ENCODE measurements at places on chromosomes 13 and 19.

- no peak for DNase-seq
These were observed 4.2 kb upstream of the SPACA6 start for GRCh38 chr19:51688671-51689571.

- DNase-seq, result peak; percentile 51
These were observed 43.1 kb downstream of the CYP4F22 start for GRCh38 chr19:15551293-15552004.

- no peak for DNase-seq
These were observed 368.2 kb upstream of the TSHZ3 start for GRCh38 chr19:31717269-31717923.

DNA sequence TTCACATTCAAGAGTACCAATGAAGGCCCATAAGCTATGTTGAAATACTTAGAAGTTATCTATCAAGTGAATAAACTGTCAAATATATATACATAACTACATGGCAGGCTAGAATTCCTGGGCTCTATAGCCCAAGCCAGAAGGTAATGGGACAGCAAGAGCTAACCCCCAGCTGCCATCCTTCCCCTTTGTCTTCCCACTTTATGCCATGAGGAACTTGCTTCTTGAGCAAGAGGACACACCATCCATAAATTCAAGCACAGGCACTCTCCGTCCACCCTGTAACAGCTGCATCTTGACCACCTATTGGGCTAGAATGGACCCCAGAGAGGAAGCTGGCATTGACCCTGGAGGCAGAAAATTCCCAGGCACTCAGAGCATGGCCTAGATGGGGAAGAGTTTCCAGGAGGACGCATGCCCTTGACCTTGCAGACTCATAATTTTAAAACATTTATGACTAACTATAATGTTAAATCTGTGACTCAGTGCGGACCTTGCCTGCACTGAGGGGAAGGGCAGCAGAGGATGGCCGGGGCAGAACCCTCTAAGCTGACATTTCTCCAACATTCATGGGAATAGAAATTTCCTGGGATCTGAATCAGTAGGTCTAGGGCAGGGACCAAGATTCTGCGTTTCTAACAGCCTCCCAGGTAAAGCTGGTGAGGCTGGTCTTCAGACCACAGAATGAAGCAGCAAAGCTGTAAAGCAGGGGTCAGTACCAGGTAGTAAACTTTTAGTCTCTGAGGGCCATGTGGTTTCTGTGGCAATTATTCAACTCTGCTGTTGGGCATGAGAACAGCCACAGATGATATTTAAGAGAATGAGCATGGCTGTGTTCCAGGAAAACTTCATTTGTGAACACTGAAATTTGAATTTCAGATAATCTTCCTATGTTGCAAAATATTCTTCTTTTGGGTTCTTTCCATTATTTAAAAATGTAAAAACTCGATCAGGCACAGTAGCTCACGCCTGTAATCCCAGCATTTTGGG, 71.4 kb upstream of the CLDN10 start:
- no peak for DNase-seq

DNA sequence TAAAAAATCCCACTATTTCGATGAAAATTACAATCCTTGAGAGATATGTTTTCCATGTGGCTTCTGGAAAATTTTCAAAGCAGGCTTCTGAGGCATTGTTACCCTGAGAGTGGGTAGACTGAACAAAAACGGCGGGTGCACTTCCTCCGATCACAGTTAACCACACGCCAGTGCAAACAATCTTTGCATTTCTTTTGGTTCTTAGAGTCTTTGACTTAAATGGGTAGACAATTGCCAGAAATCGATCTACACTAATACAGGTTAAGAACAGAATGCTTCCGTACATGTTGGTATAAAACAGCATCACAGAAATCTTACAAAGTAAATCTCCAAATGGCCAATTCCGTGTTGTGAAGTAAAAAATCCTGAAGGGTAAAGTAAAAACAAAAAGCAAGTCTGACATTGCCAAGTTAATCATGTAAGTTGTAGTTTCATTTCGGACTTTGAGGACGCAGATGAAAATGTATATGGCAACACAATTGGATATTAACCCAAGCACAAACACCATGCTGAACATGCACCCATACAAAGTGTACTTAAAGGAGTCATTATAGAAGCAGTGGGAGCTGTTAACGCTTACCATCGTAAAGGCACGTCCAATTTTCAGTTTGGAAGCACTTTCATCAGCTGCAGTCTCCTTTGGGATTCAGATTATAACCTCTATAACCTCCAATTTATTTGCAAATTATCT, 927 bp downstream of the LPAR6 start:
- no peak for DNase-seq

DNA sequence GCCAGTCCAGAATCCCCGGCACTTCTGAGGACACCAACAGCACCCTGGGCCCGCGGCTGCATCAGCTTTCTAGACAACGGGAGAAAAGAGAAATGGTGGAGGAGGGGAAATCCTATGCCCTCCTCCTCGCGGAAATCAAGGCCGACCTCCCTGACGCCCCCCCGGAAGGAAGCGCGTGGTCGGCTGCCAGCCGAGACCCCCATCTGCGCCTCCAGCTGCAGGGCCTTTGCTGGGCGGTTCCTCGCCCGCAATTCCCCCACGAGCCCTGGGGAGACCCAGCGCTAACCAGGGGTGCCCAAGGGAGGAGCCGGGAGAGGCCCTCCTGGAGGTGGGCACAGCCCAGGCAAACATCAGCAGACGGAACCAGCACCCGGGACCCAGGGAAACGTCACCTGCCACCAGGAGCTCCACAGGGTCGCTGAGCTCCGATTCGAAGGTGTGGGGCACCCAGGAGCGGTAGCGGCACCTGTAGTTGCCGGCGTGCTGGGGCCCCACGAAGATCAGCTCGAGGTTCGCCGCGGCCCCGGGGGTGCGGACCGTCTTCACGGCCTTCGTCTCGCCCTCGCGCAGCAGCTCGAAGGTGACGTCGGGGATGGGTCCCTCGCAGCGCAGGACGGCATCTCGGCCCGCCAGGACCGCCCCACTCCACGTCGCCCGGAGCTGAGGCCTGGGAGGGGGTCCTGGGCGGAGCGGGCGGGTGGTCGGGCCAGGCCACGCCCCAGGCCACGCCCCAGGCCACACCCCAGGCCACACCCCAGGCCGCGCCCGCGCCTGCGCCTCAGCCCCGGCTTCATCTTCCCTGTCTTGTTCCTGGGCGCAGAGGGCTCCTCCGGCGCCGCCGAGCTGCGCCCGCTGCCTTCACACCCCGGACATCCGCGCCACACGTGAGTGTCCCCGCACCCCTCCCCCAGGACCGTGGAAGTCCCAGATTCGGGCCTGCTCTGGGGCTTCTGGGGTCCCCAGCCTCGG, 6.0 kb downstream of the A1BG start:
- DNase-seq, result peak; percentile 48

DNA sequence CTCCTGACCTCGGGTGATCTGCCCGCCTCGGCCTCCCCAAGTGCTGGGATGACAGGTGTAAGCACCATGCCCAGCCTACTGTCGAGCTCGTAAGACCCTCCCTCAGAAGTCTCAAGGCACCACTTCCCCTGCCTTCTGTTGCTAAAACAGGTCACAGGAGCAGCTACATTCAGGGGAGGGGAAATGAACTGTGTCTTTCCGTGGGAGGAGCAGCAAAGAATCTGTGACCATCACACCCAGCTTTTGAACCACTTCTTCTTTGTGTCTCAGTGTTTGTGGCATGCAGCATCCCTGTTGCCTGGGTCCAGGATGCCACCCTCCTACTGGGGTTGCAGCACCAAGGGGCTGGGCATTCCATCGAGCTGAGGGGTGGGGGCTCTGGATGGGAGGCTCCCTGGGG, 7.7 kb upstream of the CSNK1G2 start:
- no peak for DNase-seq

DNA sequence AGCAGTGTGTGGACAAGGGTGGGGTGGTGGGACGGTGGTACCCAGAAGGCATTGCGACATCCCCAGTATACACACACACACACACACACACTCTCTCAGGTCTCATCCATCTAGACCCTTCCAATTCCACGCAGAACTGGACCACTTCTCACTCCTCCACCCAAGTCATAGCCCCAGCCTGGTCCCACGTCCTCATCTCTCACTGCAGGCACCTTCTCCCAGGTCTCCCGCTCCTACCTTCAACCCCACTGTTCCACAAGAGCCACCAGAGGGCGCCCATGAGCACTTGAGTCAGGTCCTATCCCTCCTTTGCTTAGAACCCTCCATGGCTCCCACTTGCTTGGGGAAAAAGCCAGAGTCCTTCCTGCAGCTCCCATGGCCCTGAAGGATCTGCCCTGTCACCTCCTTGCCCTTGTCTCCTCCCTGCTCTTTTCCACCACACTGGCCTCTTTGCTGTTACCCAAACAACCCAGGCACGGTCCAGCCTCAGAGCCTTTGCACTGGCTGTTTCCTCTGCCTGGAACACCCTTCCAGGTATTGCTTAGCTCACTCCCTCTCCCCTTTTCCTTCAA, 62.6 kb downstream of the IER2 start:
- peak; percentile 71 for DNase-seq

DNA sequence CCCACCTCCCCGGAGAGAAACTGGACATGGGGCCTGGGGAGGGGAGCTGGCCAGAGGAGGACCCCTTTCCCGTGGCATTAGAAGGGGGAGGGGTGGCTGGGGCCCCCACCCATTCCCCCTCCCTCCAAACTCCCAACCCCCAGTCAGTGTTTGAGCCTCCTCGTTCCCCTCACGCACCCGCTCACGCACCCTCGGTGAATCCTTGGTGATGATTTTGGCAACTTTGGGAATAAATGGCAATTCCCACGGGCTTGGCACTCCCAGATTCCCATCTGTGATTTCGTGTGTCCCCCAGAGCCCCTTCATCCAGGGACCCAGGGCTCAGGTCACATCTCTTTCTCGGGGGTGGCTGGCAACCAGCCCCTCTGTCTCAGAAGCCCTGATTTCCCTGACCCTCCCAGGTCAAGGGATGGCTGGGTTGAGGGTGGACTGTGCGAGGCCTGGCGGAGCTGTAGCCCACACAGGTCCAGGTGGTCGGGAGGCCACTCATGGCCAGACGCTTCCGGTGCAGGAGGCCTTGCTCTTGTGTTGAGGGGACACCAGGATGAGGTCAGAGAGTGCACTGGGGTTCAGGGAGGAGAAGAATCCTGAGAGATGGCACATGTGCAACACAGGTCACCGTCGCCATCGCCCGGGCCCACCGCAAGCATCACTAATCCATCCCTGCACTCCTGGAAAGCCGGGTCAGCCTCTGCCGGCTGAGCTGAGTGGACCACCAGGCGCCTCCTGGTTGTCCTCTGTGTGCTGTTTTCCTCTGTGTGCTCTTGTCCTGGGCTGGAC, 20.7 kb downstream of the EPN1 start:
- DNase-seq, result no peak

DNA sequence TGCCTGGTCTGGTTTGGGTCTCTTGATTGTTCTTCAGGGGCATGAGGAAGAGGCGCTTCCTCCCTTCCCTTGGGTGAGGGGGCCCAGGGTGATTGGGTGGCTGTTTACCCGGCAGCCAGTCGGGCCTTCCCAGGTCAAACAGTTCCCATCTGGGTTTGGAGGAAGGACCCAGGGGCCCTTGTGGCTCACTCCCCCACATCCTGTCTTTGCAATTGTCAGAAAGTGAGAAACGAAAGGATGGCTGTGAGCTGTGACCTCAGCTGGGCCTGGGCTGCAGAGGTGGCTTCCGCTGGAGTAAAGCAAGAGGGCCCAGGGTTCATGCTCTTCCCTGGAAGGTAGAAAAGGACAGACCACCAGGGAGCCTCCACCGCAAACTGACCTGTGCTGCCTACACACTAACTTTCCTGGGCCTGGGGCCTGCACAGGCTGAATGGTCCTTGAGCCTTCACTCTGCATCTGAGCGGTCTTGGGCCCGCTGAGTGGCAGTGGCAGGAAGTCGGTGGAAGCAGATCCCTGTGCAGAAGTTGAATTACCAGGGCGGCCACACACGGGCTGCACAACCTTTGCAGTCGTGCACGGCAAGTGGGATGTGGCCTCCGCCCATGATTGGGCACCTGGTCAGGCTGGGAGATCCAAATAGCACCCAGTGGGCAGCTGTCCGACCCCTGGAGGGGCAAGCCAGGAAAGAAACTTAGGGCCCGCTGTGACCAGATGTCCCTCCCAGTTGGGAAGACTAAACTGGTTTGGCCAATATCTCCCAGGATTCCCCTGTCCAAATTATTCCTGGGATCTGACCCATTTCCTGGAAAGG, 5.3 kb upstream of the CD79A start:
- DNase-seq, result peak; percentile 63

DNA sequence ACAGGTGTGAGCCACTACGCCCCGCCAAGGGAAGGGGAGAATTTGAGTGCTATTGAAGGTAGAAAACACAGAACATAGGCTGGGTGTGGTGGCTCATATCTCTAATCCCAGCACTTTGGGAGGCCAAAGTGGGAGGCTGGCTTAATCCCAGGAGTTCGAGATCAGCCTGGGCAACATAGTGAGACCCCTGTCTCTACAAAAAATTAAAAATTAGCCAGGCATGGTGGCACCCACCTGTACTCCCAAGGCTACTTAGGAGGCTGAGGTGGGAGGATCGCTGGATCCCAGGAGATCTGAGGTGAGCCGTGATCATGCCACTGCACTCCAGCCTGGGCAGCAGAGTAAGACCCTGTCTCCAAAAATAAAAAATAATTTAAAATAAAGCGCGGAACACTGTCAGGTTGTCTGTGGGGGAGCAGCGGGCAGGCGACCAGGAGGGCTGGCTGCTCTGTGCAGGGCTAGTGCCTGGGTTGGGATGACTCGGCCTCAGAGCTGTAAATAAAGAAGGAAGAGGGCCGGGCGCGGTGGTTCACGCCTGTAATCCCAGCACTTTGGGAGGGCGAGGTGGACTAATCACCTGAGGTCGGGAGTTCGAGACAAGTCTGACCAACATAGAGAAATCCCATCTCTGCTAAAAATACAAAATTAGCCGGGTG, 41.0 kb downstream of the LTBP4 start:
- DNase-seq, result no peak

GRCh38 chr19:17475541-17476115, 5.3 kb downstream of the SLC27A1 start:
- DNase-seq, result no peak

GRCh38 chr13:97286317-97287046, 64.3 kb downstream of the MBNL2 start:
- no peak for DNase-seq

DNA sequence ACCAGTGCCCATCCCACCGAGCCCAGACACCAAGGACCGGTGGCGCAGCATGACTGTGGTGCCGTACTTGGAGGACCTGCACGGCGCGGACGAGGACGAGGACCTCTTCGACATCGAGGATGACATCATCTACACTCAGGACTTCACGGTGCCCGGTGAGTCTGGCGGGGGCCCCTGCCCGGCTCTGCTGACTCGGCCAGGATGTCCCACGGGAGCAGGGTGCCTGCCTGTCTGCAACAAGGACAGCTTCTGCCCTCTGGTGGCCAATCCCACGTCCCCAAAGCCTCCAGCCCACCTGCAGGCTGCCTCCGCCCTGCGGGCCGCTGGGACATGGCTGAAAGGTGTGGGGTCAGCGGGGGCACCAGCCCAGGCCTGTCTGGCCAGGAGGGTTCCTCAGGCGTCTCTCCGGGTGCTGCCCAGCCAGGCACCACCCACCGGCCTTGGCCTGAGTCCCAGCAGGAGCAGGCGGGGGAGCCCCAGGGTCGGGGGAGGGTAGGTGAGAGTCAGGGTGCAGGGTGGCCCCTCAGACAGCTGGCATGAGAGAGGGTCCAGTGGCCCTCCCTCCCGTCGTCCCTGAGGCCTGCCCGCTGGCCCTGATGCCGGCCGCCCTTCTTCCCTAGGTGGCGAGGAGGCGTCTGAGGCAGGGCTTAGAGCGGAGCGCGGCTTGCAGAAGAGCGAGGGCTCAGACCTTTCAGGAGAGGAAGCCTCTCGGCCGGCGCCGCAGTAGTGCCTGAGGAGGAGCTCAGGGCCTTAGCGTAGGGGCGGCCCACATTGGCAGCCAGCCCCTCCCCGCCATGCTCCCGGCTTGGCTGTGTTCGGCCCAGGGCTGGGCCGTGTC, 14.6 kb downstream of the CBARP start:
- DNase-seq, result no peak

- no peak for DNase-seq
These were observed 57.0 kb downstream of the SLC10A2 start for GRCh38 chr13:103009051-103009840.

GRCh38 chr13:49412749-49413148, 31.1 kb downstream of the CAB39L start:
- DNase-seq, result no peak
